ENCODE measurements at places on chromosomes 4 and X.

DNA sequence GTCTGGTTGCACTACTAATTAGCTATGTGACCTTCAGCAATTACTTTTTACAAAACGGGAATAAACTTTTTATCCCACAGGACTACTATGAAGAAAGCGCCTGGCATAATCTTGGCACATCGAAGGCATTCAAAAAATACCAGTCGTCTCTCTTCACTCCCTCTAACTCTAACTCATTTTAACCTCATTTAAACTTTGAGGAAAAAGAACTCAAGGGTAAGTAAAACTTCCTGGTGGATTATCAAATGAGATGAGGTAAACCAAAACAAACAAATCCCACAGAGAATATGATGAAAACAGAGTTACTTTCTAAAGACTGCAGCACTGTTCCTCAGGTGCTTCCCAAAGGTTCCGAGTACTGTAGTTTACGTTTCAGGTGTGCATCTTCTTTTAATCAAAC, 66.9 kb downstream of the SH3RF1 start:
- no peak for DNase-seq

GRCh38 chr4:152369902-152370295, 166.0 kb downstream of the FBXW7 start:
- DNase-seq, result peak; percentile 47

- DNase-seq, result no peak
Observed at GRCh38 chrX:10617186-10617998, 3.0 kb downstream of the MID1 start.

- no peak for DNase-seq
Observed at GRCh38 chr4:1505511-1506460, 99.5 kb upstream of the NKX1-1 start.

GRCh38 chr4:182724414-182724813, 192.8 kb downstream of the DCTD start:
- no peak for DNase-seq

DNA sequence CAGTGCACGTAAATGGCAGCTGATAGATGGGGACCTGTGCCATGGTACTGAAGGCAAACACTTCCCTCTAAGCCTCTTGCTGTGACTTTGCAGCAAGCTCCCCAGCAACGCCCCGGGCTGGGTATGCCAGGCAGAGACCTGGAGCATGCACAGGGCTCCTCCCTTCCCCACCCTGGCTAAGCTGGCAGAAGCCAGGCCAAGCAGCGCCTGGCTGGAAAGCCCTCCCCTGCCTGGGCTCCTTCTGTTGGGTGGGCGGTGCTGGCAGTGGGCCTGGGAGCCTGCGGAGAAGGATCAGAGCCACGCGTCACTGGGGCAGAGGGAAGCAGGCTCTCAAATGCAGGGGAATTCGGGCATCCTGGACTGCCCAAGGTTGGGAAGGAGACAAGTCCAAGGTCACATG, 3.6 kb downstream of the ATP2B3 start:
- DNase-seq, result peak; percentile 86

GRCh38 chrX:10021461-10022272, 54.5 kb downstream of the CLDN34 start:
- no peak for DNase-seq

GRCh38 chrX:42242004-42242403, 318.6 kb upstream of the CASK start:
- no peak for DNase-seq

DNA sequence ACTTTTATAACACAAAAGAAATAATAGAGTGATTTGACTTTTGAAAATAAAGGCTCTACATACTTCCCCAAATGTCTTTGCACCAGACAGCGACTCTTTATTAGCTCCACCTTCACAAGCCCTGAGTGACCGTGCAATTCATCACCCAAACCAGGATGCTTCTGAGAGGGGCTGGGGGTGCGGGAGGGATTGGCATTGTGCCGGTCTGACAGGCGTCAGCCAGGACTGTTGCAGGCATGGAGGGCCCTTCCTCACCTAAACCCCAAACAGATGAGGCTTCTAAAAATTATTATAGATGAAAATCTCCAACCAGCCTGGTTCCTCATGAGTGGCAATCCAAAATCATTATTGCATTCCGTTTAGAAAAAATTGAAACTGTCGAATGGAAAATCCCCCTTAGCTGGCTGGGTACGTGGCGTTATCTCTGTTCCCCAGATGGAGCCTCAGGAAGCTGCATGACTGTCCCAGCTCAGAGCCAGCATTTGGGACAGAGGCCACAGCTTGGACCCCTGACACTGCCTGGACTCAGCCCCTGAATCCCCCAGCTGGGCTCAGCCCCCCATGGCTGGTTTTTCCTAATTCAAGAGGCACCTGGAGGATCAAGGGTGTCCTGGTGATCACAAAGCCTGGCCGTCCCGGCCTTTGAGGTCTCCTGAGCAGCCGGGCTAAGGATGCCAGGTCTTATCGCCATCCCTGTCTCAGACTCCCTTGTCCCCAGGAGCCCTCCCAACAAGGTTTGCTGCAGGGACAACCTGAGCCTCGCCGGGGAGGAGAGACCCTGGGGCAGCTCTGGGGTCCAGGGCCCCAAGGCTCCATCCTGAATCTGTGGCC, 60.4 kb downstream of the SORCS2 start:
- no peak for DNase-seq

DNA sequence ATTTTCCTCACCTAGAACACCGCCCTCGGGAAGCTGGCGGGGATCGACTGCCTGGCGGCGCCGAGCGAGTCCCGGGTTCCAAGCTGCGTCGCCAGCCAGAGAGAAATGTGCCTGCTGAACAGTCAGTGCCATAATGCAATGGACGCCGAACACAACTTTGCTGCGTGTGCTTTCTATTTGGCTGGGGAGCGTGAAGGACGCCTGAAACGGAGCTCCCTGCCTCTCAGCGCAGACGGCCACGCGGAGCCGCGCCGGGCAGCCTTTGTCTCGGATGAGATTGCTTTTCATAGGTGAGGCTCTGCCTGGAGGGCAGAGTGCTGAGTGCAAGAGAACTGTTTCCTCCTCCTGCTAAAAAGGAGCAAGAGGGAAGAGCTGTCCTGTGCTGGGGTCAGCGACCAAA, 107.7 kb upstream of the BCOR start:
- no peak for DNase-seq

- no peak for DNase-seq
Observed at GRCh38 chr4:55399581-55399980, 3.8 kb downstream of the TMEM165 start.

DNA sequence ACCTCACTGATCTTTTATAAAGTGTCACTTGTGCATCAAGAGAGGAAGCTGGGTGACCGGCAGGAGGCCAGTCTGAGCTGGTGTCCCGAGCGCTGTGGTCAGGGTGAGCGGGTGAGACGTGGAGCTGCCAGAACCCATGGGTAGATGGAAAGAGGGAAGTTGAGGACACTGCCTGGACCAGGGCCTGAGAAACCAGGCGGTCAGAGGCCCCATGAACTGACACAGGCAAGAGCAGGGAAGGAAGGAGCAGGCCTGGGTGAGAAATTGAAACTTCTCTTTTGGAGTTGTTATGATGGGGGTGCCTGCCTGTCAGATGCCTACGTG, 192.6 kb downstream of the AFAP1 start:
- DNase-seq, result no peak

DNA sequence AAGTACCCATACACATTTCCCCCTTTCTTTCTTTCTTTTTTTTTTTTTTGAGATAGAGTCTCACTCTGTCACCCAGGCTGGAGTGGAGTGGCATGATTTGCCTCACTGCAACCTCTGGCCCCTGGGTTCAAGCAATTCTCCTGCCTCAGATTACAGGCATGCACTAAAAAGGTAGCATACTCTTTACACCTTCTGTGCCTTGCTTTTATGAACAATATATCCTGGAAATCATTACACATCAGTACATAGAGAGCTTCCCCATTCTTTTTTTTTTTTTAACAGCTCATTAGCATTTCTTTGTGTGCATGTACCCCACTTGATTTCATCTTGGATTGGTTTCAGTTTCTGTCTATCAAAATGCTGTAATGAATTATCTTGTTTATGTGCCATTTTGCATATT, 18.6 kb upstream of the HSD17B10 start:
- no peak for DNase-seq

GRCh38 chr4:113673450-113673849, 88.1 kb downstream of the CAMK2D start:
- DNase-seq, result peak; percentile 30

DNA sequence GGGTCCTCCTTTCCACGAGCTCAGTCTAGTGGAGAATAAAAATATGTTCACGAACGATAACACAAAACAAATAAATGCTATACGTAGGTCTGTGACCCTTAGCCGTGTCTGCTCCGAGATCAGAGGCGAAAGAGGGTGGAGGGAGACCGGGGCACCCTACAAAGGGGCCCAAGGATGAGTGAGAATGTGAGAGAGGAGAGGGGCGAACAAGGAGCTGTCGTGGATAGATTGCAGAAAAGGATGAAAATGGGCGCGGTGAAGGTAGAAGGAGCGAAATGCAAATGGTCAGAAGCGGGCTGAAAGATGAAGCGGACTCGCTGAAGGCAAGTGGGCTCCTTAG, 6.2 kb upstream of the ZBTB33 start:
- no peak for DNase-seq

DNA sequence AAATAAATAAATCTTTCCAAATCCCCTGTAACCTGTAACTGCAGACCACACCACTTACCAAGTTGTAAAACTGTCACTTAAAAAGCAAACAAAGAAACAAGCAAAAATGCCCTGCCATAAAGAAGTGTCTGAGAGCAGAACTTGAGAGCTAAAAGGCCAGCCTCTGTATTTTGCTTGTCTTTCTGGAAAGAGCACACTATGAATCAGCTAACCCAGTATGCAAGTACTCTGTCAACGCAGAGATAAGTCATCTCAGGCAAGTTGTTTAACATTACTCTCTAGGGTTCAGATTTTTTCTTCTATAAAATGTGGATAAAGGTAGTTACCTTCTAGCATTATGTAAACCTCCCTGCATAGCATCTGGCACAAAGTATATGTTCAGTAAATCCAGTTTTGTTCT, 134.8 kb downstream of the HS3ST1 start:
- no peak for DNase-seq

- no peak for DNase-seq
Observed at GRCh38 chr4:69497076-69497475, 1.4 kb upstream of the UGT2B4 start.

DNA sequence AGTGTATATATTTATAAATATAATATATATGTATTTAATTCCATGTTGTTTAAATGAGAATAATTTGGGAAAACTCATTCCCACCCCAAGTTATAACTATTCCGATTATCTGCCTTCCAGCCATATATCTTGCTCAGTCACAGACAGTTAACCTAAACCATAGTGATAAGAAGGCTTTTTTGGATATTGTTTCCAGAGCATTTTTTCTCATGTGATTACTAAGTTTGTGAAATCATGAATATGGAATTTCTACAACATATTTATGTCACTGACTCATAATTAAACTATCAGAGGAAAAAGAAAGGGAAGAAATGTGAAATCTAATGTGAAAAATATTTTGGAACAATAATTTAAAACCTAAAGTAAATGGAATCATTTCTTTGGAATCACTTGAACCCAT, 1163.5 kb upstream of the PABPC4L start:
- DNase-seq, result no peak

DNA sequence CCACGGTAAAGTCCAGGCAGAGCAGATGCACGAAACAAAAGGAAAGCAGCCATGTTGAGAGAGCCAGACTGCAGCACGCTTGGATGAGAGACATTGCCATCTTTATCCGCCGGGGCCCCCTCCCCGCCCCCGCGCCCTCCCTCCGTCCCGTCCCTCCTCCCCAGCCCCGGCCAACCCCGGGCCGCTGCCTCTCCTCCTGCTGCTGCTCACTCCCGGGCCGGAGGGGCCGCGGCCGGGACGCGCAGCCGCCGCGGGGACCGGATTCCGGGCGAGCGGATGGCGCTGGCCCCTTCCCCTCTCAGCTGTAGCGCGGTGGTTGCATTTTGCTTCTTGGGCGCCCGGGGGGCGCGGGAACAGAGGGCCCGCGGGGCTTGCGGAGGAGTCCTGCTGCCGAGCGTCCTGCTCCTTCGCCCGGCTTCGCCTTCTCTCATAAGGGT, 542 bp downstream of the RNF150 start:
- peak; percentile 43 for DNase-seq

DNA sequence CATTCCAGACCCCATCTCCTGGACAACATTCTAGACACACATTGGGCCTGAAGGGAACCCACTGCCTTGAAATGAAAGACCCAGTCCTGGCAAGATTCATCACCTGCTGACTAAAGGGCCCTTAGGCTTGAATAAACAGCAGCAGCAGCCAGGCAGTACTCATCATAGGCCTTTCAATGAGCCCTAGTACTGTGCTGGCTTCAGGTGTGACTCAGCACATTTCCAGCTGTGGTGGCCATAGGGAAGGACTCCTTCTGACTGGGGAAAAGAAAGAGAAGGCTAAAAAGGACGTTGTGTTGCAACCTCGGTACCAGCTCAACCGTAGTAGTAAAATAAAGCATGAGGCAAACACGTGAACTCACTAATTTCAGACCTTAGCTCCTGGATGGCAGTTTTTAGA, 344.0 kb downstream of the ACTRT1 start:
- DNase-seq, result no peak

DNA sequence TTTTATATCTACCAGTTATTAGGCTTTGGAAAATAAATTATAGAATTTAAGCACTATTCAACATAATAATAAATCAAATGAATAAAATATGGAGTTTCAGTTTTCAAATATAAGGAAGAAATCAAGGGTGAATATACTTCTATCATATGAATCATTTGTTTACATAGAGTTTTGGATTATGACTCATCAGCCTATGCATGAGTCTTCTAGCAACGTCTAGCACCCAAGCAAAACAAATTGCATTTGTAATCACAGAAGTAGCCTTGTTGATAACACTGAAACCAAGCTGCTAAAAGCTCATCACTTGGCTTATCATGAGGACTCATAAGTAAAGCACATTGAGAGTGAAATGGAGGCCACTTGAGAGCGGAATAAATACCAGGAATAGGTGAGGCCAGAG, 434.6 kb downstream of the PCDH11X start:
- no peak for DNase-seq

DNA sequence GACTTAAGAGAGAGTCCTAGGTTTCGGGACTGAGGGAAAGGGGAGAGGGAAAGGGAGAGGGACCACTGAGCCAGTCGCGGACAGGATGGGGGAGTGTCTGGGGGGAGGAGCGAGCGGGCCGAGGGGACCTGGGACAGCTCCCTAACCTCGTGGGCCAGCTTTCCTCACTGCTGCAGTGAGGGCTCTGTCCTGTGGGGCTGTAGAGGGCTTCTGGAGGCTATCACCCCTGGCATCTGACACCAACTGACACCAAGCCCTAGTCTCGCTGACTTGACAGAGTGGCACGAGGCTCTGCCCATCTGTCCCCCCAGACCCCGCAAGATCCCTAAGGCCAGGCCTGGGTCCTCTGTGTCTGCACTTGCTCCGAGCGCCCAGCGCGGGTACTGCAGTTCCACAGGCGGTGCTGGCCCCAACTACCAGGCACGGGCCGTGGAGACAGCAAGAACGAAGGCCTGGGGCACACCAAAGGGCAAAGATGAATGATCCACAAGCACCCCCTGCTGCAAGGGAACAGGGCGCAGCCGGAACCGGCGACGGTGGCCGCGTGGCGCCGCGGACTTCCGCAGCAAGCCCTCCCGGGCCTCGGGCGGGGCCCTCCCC, 465 bp downstream of the HAUS7 start:
- DNase-seq, result peak; percentile 2

Data from cerebellar cortex (tissue), 1 donor.